ENCODE measurements at places on chromosomes 7 and 10.

- DNase-seq = no peak
Observed at GRCh38 chr10:10492420-10492819, 525.3 kb upstream of the CELF2 start.

DNA sequence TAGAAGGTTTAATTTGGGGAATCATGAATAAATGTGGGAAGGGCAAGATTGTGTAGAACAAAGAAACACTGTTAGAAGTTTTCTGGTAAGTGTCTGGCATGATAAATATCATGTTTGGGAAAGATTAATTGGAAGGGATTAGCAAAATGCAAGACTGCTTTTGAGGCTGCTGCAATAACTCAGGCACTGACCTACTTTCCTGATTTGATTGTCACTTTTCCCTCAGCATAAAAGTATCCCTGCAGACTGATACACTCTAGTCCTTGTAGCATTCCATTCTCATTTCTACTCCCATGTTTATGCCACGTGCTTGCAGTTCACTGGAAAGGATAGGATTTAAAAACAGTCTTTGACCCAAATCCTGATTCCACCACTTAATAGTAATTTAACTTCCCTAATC, 303.3 kb upstream of the SEMA3A start:
- no peak for DNase-seq

DNA sequence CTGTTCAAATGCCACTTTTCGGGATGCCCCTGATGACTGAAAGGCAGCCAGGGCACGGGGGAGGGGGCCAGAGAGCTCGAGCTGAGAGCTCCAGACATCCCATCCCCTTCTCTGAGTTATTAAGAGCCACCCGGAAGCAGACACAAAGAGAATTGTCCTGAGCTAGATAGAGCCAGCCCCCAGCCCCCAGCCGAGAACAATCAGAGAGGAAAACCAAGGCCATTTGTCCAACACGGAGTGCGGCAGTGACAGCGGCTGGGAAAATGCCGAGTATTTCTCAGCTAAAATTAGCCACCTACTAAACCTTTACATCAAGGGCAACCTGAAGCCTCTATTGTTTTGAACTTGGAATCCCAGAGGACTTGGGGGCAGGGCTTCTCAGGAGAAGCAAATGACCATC, 51.0 kb downstream of the UNC5B start:
- no peak for DNase-seq

GRCh38 chr7:81886211-81886764, 116.4 kb upstream of the HGF start:
- DNase-seq = no peak

- DNase-seq = no peak
Observed at GRCh38 chr7:151503902-151504714, 15.6 kb downstream of the RHEB start.

DNA sequence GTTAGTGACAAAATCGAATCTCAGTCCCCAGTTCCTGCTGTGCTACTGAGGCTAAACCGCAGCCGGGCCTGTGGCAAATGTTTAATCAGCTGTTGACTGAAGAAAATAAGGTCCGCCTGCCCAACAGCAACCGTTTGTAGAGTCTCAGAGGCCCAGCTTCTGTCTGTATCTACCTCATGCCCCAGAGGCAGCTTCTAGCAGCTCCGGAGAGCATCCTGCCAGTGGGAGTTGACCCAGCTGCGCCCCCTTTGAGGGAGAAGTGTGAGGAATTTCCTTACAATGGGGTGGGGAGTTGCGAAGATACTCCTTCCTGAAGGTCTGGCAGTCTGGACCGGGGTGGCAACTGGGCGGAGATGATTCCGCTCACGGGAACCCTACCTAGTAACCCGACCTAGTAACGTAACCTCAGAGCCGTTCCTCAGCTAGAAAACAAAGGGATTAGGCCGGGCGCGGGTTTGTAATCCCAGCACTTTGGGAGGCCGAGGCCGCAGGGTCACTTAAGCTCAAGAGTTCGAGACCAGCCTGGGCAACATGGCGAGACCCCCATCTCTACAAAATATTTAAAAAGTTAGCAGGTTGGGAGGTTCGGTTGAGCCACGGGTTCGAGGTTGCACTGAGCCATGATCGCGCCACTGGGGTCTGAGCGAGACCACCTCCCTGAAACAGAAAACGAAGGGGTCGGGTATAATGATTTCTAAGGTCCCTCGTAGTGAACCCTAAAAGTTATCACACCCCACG, 846 bp upstream of the ZNF775 start:
- DNase-seq = peak; percentile 92

DNA sequence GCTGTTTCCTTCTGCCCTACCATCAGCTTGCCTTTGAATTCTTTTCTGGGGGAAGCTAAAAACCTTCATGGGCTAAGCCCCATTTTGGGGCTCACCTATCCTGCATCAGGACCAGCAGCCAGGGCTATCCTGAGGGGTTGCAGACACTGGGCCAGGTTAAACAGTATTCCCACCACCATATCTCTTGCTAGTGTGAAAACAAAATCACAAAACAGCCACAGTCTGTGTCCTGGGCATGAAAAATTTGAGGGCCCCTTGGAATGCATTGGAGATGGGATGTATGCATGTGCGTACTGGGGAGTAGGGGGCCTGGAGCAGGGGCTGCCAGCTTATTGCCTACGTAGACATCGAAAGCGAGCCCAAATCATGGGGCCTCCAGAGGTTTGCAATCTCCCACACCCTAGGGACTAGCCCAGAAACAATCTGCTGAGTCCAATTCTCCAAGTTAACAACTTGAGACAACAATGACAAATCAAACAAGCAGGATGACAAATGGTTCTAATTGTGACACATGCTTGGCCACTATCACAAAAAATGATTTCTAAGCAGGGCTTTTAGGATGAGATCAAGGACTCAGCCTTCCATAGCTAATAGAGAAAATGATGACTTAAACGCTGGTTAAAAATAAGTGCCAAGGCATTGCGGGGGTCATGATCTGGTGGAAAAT, 557.1 kb downstream of the KCNMA1 start:
- no peak for DNase-seq

DNA sequence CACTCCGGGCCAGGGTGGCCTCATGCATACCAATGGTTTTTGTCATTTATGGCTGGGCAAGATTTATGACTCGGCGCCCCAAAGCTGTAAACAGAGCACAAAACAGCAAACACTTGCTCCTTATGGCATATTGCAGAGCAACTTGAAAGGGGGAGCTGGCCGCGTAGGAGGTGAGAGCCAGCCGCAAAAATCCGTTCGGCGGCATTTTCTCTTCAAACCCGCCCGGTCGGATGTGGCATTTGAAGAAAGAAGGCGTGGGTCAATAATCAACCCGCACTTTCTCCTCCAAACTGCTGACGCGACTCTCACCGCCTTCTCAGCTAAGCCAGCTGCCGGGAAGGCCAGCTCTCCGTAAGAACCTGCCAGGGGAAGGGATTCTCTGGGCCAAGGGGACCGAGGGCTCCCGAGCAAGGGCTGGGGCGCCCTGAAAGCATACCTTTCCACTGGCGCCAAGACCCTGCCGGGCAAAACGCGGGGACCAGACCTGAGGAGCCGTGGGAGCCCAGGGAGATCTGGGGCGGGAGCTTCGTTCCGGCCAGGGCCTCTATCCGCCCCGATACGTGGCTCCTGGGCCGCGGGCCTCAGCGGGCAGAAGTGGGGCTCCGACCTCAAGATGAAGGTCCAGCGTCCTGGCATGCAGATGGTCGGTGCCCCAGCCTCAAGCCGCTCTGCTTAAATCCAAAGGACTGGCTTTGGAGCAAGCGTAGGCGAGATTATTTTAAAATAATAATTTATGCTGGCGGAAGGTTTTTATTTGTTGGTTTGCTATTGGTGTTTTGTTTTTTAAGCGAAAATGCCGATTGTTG, 12.9 kb upstream of the HOXA2 start:
- DNase-seq = no peak

DNA sequence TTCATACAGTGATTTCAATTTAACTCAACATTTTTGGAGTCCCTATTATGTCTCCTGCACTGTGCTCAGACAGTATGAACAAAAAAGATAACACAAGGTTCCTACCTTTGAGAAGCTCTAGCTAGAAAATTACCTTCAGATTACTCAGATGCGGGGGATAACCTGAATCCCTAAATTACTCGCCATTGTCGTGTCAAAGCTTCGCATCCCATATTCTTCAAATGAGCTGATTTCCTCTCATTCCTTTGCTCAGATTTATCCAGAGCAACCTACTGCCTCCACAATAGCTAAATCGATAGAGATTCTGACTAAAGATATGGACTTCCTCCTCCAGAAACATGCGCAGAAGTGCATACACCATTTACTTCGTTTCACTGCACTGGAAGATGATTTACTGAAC, 42.6 kb downstream of the ZNF800 start:
- no peak for DNase-seq

GRCh38 chr10:62992145-62992721, 140.9 kb upstream of the NRBF2 start:
- no peak for DNase-seq

GRCh38 chr7:2537981-2538851, 17.1 kb downstream of the BRAT1 start:
- DNase-seq = no peak

DNA sequence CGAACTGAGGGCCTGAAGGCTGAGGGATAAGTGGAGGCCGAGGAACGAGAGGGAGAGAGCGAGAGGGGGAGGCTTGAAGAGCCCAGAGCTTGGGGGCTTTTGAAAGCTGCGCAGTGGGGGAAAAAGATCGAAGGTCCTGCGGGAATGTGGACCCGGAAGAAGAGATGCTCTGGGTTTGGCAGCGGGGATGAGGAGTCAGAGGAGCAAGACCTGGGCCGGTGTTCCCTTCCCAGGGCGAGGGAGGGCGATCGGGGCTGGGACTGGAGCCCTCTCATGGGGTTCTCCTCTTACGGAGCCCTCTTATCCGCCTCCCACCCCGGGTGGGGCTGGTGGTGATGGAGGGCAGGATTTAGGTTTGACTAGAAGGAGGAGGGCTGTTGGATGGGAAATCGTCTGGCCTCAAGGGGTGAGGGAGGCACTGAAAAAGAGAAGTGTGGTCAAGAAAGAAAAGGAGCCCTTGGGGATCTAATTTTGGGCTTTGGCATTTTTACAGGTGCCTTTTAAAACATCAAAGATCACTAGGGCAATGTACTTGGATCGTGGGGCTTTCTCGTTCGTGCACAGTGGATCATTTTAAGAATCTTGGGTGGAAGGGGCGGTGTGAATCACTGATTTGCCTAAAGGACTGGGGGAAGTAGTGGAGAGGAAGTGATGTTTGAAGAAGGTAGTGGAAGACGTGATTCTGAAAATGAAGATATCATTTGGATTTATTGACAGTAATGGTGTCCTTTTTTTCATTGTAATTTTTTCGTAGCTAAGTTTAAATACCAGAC, 637 bp downstream of the SAMD8 start:
- DNase-seq = no peak

GRCh38 chr7:84971360-84971759, 215.5 kb downstream of the SEMA3D start:
- DNase-seq = no peak

DNA sequence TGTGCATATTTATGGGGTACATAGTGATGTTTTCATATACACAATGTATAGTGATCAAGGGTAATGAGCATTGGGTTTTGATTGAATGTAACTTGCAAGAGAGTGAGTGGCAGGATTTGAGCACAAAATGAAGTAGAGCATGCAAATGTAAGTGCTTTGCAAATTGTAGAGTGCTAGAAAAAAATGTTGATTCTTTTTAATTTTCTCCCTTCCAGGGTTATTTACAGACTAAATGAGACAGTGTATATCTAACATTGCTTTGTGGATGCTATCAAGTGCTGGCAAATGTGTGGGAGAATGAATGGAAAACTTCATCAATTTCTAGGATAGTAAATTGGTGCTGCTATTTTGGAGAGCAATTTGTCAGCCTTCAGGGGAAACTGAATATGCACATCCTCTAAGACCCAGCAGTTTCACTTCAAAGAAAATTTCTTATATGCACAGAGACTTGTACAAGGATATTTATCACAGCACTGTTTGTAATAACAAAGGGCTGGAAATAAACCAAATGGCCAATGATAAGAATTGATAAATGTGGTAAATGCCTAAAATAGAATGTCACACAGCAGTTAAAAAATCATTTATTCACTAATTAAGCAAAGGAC, 120.6 kb upstream of the PLPP4 start:
- DNase-seq = no peak

DNA sequence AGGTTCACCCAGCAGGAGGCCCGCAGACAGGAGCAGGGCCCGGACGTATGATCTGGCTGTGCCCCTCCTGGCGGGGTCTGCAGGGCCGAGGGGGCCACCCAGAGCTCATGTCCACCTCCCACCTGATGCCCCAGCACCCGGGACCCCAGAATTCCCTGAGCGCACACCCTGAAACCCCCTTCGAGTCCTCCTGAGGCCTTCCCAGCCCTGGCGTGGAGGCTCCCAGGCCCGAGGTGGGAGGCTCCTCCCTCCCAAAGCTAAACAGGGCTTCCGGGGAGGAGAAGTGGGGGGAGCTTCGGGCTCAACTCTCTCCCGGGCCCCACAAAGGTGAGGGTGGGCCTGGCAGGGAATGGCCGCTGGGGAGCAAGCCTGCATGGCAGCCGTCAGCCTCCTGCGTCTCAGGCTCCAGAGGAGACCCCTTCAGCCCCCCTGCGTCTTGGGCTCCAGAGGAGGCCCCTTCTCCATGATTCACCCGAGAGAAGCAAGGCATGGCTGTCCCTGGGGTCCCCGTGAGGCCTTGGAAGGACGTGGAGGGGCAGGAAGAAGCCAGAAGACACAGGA, 30.2 kb downstream of the MICALL2 start:
- no peak for DNase-seq

GRCh38 chr7:33423646-33424020, 294.3 kb downstream of the BBS9 start:
- no peak for DNase-seq

- DNase-seq = no peak
Observed at GRCh38 chr10:115417585-115418265, 324.6 kb downstream of the ATRNL1 start.

DNA sequence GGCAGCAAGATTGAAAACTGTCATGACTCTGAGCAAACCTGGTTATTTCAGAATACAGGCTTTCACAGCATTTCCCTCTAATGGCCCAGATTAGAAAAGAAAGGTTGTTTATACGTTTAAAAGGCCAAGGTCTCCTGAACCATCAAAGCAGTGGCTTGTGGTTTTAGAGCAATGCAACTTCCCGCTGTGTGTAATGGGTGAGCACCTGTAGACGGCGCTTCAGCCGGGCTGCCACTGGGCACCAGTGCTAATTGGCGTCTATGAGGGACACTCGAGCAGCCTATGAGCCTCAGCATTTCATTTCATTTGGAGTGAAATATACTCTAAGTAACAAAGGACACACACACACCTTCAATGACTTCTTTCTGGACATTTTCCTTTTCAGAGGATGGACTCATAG, 671.0 kb upstream of the FZD8 start:
- DNase-seq = no peak

DNA sequence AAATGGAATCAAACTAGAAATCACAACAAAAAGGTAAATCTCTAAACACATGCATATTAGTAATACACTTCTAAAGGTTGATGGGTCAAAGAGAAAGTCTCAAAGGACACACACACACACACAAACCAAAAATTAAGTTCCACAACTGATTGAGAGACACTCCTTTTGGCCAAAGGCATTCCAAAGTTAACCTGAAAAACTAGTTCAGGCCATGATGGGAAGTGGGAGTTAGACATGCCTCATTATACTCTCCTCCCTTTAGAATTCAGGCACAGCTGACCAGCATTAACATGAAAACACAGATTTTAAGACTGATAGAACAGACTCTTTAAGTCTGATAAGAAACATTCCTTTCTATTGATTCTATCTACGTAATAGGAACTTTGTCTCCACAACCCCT, 332.4 kb upstream of the IGFBP3 start:
- no peak for DNase-seq

Data from GF-D8 (cell line).